ENCODE measurements at places on chromosomes 6 and 20. TPM values are rescaled to one million over a fixed set of nuclear protein-coding genes. Genes with fewer than 3 reads are reported as not detected.

The KHDC1L gene
- total RNA-seq, result not detected

The FOXF2 gene
- 0.25 TPM for total RNA-seq

The CASS4 gene
- 0.77 TPM for total RNA-seq

The CST5 gene
- total RNA-seq, result not detected

The RBM24 gene
- 7.0 TPM for total RNA-seq

The SYNDIG1 gene
- 0.33 TPM for total RNA-seq

The AKAP12 gene
- total RNA-seq, result 114 TPM

The ANGPT4 gene
- not detected for total RNA-seq

The KCNB1 gene
- under 0.01 TPM for total RNA-seq
